ENCODE measurements at places on chromosomes 5 and 9.

DNA sequence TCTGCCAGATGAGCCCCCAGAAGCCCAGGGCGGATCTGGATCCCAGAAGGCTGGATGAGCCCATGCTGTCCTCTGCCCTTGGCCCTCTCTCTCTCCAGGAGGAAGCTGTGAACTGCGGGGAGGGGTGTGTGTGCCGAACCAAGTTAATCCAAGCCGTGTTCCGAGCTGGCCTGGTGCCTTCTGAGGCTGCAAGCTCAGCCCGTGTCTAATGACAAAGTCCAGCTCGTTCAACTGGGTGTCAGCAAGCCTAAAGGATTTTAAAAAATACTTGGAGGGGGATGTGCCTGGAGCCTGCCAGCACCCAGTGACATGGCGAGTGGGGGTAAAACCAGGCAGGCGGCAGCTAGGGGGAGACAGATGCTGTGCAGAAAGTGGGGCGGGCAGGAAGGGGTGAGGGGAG lies 8.0 kb downstream of the STC2 start:
- no peak for DNase-seq

DNA sequence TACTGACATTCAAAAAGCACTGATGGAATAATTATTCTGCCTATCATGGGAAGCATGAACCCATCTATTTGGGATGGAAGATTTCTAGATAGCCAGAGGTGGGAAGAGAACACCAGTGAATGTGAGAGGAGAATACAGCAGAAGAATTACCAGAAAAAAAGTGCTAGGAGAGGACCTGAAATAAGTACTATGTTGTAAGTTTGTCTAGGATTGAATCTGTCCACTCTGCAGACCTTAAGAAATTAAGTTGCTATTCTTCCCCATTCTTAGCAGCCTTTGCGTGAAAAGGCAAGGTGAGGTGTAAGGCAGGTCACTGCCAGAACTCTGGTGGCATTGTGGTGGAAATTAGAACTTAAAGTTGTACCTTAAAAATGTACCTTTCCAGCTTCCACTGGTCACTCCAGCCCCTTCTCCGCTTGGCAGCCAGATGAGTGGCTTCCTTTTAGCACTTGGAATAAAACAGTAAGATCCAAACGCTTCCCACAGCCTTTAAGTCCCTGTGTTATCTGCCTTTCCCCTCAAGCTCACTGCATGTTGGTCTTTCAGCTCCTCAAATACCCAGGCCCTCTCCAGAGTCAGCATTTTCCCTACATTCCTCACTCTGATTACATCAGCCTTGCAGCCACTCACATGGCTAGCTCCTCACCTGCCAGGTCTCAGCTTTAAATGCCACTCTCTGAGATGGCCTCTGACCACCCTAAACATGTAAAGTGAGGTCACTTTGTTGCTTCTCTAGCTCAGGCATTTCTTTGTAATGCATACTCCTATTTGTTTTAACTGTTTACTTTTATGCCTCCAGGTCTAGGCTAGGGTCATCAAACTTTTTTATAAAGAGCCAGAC lies 253.0 kb downstream of the EPB41L4A start:
- no peak for DNase-seq

DNA sequence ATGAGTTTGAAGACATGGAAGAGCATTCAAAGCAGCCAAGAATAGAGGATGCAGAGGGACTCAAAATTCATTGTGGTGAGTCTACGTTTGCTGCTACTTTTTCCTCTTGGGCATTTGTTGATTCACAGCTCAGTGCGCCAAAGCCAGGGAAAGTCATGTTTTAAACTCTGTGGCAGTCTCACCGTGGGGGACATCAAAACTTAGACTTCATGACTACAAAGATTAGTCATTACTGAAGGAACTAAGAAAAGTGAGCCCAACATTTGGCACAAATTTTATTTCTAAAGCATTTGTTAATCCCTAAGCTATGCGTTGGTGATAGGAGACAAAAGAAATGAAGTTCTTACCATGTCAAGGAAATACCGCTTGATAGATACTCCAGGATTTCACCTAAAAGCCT lies 73.7 kb upstream of the MTAP start:
- no peak for DNase-seq

DNA sequence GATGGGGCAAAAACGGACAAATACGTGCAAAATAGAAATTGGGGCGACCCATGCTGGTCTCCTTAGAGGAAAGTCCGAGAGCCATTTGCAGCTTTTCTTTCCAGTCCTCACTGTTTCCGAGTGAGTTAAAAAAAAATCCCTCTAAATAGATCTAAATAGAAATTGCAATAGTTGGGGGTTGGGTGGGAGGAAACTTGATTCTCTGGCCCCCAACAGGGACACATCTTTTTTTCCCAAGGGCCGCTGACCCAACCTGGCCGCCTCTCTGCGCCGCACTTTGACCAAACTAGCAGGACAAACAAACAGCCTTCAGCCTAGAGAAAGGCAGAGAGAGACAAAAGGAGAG lies 2.8 kb upstream of the NKX2-5 start:
- no peak for DNase-seq

DNA sequence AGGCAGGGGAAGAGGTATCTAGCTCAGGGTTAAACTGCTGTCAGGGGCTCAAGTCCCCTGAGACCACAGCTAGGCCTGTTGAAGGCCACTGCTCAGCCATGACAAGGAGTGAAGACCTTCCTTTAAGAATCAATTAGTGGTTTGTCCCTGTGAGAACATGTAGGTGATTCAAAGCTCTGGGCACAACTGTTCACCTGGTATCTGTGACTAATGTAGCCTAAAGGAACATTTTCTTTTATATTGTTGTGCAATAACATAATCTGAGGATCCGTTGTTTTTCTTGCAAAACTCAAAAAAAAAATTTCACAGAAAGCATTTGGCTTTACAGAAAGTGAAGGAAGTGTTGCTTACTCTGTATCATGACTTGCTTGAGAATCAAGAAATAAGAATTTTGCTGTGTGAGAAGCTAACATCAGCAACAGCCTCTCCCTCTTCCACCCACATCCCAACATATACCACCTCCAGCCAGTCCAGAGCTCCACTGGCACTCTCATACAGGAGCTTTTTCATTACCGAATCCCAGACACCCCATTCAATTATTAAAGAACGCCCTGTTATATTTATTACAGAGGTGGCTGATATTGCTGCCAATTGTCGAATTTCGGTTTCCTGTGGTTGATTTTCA lies 807.0 kb downstream of the TLE4 start:
- no peak for DNase-seq

DNA sequence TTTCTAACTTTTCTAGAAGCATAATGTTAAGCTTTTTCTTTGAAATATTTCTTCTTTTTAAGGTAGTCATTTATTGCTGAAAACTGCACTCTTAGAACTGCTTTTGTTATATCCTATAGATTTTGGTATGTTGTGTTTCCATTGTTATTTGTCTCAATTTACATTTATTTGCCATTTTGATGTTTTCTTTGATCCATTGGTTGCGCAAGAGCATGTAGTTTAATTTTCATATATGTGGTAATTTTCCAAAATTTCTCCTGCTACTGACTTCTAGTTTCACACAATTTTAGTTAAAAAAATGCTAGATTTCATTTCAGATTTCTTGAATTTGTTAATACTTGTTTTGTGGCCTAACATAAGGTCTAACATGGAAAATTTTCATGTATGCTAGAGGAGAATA lies 1029.3 kb upstream of the TYRP1 start:
- no peak for DNase-seq

- DNase-seq = no peak
Measured at GRCh38 chr9:76619197-76619596, 145.0 kb upstream of the PCA3 start.

- no peak for DNase-seq
Measured at GRCh38 chr5:27144456-27144855, 106.1 kb upstream of the CDH9 start.

GRCh38 chr9:124793015-124793541 lies 16.1 kb downstream of the OLFML2A start:
- no peak for DNase-seq

DNA sequence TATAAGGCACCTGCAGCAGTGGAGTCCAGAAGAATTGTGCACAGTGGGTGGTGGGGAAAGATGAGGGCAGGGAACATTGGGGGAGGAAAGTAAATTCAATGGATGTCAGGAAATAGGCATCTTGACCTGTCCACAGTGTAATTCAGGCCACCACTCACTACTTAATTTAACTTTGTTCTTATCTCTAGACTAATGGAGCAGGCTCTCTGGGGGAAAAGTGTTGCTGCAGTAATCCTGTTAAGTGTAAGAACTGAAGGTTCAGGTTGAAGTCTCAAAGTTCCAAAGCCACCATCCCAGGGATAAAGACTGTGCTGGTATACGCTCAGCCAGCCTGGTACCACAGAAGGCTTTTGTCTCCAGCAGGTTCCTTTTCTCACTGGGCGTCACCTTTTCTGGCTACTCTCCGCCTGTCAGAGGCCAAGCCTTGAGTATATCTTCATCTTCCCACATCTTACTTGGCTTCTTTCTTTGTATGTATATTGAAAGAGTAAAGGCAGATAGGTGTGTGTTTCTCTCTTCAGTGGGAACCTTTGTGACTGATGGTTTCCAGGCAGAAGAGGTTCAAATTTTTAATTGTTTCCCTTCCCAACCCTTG lies 150.9 kb upstream of the DMRT1 start:
- no peak for DNase-seq

- DNase-seq = no peak
Measured at GRCh38 chr9:87751423-87751822, 25.5 kb downstream of the CTSL start.

DNA sequence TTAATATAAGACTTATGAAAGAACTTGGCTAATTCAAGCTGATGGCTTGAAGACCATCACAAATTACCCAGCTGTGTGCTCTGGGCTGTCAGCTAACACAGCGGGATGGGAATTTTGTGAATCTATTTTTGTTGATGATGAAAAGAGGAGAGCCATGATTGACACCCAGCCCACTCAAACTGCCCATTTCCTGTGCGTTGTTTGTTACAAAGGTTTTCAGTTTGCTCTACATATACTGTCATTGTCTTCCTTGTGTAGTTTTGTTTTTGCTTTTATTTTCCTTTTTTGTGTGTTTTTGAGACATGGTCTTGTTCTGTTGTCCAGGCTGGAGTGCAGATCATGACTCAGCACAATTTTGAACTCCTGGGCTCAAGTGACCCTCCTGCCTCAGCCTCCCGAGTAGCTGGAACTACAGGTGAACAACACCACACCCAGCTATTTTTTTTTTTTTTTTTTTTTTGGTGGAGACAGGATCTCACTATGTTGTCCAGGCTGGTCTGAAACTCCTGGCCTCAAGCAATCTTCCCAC lies 400.3 kb downstream of the ICE1 start:
- no peak for DNase-seq

DNA sequence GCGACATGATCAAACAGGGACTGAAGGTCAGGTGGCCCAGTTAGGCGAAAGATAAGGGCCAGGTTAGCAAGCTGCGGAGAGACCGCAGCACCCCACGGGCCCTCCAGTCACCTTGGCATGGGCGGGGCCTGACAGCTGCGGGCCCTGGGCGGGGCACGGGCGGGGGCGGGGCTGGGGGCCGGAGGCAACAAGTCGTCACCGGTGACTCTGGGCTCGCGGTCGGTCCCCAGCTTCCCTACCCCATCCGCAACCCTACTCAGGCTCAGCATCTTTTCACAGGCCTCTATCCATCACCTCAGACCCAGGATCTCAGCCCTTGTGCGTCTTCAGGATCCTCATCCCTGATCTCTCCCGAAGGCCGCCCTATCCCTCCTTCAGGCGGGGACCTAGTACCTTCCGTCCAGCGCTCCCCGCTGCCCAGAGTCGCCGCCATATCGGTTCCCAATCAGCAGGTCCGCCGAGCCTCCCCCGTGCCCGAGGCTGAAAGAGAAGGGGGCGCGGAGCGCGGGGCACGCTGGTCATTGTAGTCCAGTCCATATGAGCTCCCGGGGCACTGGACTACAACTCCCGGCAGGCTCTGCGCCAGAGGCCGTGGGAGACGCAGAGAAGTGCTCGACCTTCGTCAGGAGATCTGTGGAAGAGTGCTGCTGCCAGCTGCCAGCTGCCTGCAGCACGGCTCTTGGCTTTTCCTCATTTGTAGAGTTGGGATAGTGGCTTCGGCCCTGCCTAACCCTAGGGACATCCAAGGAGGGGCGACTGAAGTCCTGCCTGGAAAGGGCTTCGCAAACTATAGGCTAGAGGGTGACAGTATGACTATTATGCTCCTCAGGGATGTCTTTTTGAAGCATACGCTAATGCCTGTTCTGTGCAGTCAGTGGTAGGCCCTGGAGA lies at the start of gene DNAJC18:
DNAJC18 (minus strand) TSS at position 513 of the 891 bp plus-strand sequence; CDS start at position 433, 80 bp downstream.
- DNase-seq = peak; percentile 80

DNA sequence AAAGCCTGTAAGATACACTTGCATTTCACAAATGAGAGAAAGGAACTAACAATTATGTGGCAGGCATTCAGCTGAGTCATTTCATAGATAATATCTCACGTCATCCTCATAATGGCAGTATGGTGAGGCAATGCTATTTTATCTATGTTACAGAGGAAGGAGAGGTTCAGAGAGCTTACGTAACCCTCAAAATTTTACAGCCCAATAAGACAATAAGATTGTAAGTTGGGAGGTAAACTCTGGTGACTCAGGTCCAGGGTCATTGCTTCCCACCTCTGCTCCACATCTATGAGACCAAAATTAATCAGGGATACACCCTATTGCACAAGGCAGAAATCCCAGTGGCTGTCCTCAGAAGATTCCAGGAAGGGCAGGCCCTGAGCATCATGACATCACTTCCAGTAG lies 309.7 kb downstream of the NSG2 start:
- no peak for DNase-seq

DNA sequence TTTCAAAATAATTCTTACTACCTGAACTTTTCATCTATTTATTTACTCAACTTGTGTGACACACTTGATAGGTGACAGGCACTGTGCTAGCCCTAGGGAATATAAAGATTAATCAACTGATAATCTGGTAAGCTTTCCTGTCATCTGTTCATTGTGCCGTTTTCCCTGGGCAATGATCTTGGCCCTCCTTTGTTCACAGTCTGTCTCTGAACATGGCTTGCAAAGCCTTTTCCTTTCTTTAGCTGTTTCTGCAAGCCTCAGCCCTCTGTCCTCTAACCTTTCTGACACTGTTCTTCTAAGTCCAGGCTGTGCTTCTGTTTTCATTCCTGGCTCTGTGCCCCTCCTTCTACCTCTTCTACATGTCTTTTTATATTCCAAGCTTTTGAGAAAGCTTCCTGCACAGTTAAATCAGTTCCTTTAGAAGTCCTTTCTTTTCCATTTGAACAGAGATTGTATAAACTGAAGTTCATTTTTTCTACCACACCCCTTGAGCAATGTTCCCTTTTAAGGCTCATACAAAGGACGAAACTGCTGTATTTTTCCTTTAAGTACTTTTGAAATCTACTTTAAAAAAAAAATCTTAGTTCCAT lies 803.0 kb upstream of the ZNF608 start:
- no peak for DNase-seq

- DNase-seq = no peak
Measured at GRCh38 chr5:56981548-56982315, 29.8 kb upstream of the MIER3 start.

GRCh38 chr9:123835821-123836220 lies 94.1 kb downstream of the DENND1A start:
- DNase-seq = no peak
